ENCODE measurements at places on chromosomes 7 and 10. TPM values are rescaled to one million over a fixed set of nuclear protein-coding genes. Genes with fewer than 3 reads are reported as not detected.

Gene GIMAP7
- total RNA-seq: 70.8 TPM

- no peaks in the 10 kb centered on the region for H3K27me3 ChIP-seq
- H3K27ac ChIP-seq: no peak overlapping the region
- H3K4me3 ChIP-seq: no peak overlapping the region
- no peaks in the 10 kb centered on the region for H3K4me1 ChIP-seq
Observed at GRCh38 chr10:61744469-61744868, 81.7 kb downstream of the CABCOCO1 start.

Gene HYAL4
- not detected for total RNA-seq

Gene LRRC61
- total RNA-seq: 13.8 TPM

GRCh38 chr7:115844857-115845256 lies 185.7 kb downstream of the TFEC start:
- no peak for DNase-seq
- no peaks in the 10 kb centered on the region for H3K4me1 ChIP-seq
- H3K27me3 ChIP-seq: no peaks in the 10 kb centered on the region
- H3K27ac ChIP-seq: no peak overlapping the region

DNA sequence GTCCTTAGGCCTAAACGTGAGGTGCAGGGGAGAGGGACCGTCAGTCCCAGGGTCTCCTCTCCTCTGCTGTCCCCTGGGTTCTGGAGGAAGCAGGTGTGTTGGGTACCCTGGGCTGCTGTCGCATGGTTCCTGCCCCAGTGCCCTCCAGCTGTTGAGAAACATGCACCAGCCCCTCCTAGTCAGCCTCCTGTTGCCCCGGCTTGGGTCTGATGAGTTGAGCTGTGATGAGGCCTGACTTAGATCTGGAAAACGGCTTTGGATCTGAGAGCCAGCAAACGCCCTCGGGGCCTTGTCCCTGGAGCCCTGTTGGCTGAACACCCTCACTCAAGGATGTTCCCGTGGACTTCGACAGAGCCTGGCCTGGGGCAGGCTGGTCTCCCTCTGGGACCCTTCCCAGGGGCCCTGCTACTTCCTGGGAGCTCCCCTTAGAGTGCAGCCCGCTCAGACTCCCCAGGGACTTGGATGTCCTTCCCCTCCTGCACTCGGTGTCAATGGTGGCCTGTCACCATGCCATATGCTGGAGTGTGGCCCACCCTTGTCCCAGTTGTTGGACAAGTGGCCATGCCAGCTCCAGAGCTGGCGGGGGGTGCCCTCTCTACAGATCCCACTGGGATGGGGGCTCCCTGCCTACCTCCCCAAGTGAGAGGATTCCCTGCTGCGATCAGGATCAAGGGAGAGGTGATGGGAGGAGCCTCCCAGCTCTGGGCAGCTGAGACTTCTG lies 12.3 kb downstream of the ZNF316 start:
- no peaks in the 10 kb centered on the region for H3K27me3 ChIP-seq
- H3K4me3 ChIP-seq: no peak overlapping the region
- no peak for DNase-seq
- no peaks in the 10 kb centered on the region for H3K36me3 ChIP-seq
- H3K27ac ChIP-seq: no peak overlapping the region

DNA sequence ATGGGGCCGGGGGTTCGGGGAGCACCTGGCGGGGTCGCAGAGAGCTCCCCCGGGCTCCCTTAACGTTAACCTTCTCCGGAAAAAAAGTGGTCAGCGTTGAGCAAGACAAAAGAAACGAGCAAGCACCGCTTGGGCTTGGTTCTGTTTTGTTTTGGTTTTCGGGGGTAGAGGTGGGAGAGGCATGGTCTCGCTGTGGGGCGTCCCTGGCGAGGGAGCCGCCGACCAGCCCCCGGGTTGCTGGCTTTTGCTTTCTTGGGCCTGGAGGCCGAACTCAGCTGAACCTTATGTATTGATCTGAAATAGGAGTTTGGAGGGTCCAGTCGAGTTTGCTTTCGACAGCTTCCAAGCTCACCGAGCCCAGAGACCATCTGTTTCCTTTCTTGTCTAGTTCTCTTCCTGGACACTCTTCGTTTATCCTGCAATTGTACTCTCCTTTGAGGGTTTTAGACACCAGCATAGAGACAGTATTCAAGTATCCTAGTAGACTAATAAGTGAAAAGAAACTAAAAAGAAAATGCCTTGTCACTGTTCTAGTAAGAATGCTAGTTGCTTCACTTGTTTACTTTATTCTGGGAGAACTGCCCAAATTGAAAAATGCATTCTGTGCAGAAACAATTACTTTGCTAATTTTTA lies 980 bp downstream of the FHIP2A start:
- no peaks in the 10 kb centered on the region for H3K36me3 ChIP-seq
- H3K27me3 ChIP-seq: no peaks in the 10 kb centered on the region
- peak; percentile 27 for DNase-seq
- H3K27ac ChIP-seq: peak overlapping the region; percentile 98
- no peaks in the 10 kb centered on the region for H3K4me1 ChIP-seq

- H3K4me3 ChIP-seq: no peak overlapping the region
- no peaks in the 10 kb centered on the region for H3K36me3 ChIP-seq
- H3K27me3 ChIP-seq: no peaks in the 10 kb centered on the region
- H3K27ac ChIP-seq: no peak overlapping the region
Observed at GRCh38 chr7:141664450-141664849, 37.5 kb downstream of the DENND11 start.

- no peak overlapping the region for H3K27ac ChIP-seq
- H3K36me3 ChIP-seq: no peaks in the 10 kb centered on the region
- no peak for DNase-seq
- H3K4me3 ChIP-seq: no peak overlapping the region
Observed at GRCh38 chr10:72424561-72424960, 69.8 kb upstream of the DNAJB12 start.

DNA sequence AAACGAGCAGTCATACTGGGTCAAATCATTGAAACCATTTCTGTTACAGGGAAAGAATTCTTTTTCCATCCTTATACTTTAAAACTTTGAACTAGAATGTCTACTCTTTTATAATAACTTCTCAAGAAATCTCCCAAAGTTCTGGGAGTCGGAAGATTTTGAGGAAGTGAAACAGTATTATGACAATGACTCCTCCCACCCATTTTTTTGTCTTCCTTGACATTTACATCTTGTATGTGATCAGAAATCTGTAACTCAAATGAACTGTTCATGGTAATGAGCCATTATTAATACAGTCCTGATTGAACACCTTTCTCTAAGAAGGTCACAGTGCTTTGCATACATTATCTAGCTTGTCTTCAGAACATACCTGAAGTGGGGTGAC lies 227.4 kb downstream of the CELF2 start:
- H3K27ac ChIP-seq: no peak overlapping the region
- H3K4me3 ChIP-seq: no peak overlapping the region
- no peaks in the 10 kb centered on the region for H3K27me3 ChIP-seq
- no peak for DNase-seq

Gene FOXK1
- 11.8 TPM for total RNA-seq

DNA sequence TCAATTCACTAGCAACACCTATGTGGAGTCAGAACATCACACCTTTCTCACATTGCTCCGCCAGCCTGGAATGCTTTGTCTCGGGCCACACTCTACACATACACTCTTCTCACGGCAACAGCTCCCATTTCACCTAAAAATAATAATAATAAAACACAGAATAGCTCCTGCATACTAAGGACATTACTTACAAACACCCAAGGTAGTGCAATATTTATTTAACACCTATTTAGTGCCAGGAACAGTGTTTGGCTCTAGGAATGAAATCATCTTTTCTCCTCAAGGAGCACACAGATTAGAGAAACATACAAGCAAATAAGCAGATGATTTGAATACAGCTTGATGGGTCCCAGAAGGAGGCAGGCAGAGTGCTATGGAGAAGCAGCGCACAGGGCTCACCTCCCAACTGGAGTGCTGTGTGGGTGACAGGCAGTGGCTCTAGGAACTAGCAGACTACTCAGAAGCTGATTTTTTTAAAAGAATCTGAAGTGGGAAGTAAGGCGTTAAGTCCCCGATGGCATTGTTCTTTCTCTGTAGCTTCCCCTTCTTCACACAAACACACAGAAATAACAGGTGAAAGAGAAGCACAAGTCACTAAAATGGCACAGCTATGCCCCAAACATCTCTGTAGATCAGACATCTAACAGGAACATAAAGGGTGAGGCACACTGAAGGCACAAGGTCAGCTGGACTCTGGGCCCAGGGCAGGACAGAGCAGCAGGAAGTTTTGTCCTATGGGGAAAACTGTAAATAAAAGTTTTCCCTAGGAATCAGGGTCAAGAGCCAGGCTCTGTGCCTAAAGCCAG lies 16.7 kb downstream of the USP6NL start:
- H3K27me3 ChIP-seq: no peaks in the 10 kb centered on the region
- H3K27ac ChIP-seq: no peak overlapping the region
- H3K36me3 ChIP-seq: no peaks in the 10 kb centered on the region

Gene PPP1R9A
- 22.4 TPM for total RNA-seq

- H3K27me3 ChIP-seq: no peaks in the 10 kb centered on the region
- H3K4me1 ChIP-seq: no peaks in the 10 kb centered on the region
- DNase-seq: no peak
- no peaks in the 10 kb centered on the region for H3K36me3 ChIP-seq
Observed at GRCh38 chr7:107230334-107230733, 61.5 kb downstream of the HBP1 start.

- DNase-seq: no peak
- H3K4me1 ChIP-seq: no peaks in the 10 kb centered on the region
- no peak overlapping the region for H3K4me3 ChIP-seq
- H3K27me3 ChIP-seq: no peaks in the 10 kb centered on the region
- no peaks in the 10 kb centered on the region for H3K36me3 ChIP-seq
Observed at GRCh38 chr10:53569455-53569854, 796.9 kb upstream of the MBL2 start.

Gene FKBP6
- not detected for total RNA-seq

DNA sequence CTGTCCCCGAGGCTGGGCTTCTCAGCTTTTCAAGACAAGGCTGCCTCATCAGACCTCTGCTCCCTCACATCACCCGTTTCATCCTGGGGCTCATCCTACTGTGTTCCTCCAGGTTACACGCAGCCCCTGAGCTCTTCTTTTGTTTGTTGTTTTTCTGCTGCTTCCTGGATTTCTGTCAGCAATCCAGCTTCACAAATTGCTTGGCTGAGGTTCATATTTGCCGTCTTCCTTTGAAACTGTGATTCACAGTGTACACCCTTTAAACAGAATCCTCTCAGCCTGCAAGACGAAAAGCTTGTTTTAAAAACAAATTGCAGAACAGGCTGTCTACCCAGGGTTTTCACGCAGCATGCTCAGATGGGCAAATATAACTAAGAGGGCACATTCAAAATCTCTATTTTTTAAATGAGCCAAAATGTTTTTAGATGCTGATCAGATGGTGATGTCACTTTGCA lies 39.1 kb upstream of the PARD3 start:
- no peaks in the 10 kb centered on the region for H3K4me1 ChIP-seq
- peak overlapping the region; percentile 44 for H3K27ac ChIP-seq
- H3K27me3 ChIP-seq: no peaks in the 10 kb centered on the region
- peak; percentile 22 for DNase-seq

Gene CD36
- total RNA-seq: 6.2 TPM

DNA sequence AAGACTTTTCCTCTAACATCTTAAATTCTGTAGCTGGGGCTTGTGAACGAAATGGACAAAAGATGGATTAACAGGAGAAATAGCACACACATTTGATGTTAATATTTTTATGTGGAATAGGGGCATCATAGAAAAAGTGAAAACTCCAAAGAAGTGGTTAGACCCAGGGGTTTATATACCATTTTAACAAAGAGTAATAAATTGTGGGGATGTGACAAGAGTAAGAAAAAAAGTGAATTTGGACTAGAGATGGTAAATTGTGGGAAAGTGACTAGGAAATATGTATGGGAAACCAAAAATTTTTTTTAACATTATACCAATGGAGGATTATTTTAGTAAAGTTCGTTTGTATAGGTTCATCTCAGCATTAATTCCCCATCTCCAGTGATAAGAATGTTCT lies 8.2 kb downstream of the SLC39A12 start:
- H3K27me3 ChIP-seq: no peaks in the 10 kb centered on the region
- no peaks in the 10 kb centered on the region for H3K36me3 ChIP-seq
- DNase-seq: no peak
- no peaks in the 10 kb centered on the region for H3K4me1 ChIP-seq

GRCh38 chr7:48090095-48090805 lies 1.2 kb downstream of the UPP1 start:
- no peaks in the 10 kb centered on the region for H3K36me3 ChIP-seq
- DNase-seq: no peak
- peak overlapping the region; percentile 82 for H3K27ac ChIP-seq

Gene LIPK
- total RNA-seq: not detected

GRCh38 chr10:24120646-24121045 lies 88.3 kb upstream of the KIAA1217 start:
- no peaks in the 10 kb centered on the region for H3K4me1 ChIP-seq
- no peak overlapping the region for H3K4me3 ChIP-seq
- no peaks in the 10 kb centered on the region for H3K27me3 ChIP-seq
- H3K27ac ChIP-seq: no peak overlapping the region
- no peaks in the 10 kb centered on the region for H3K36me3 ChIP-seq

DNA sequence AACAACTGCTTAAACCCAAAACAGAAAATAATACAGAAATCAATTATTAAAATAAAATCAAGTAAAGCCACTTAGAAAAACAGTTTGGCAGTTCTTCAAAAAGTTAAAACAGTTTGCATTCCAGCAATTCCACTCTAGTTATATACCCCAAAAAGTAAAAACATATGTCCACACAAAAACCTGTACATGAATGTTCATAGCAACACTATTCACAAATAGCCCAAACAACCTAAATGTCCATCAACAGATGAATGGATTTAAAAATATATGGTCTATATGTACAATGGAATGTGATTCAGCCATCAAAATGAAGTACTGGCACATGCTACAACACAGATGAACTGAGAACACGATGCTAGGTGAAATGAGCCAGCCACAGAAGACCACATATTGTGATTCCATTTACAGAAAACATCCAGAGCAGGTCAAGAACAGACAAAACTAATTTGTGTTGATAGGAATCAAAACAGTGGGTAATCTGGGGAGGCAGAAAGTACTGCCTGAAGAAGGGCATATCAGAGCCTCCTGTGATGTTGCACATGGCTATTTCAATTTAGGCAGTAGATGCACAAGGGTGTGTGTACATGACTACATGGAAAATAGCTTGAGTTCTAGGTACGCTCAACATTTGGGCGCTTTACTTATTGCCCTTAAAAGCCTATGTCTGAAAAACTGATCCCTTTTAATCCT lies 66.3 kb downstream of the CYTH3 start:
- no peak for DNase-seq
- no peak overlapping the region for H3K27ac ChIP-seq
- no peaks in the 10 kb centered on the region for H3K27me3 ChIP-seq

DNA sequence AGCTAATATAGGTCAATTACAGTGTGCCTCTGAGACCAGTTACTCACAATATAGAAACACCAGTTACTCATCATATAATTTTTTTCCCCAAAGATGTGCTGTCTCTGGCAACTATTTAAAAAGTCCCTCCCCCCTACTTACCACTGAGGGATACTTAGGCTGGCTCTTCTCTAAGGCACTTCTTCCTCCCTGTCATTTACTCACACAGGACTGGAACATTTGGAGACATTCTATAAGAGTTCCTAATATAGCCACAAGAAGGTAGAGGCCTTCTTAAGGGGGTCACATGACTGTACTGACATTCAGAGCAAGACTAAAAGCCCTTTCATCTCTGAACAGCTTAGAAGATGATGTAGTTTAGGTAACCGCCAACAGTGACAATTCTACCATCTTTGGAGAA lies 44.4 kb upstream of the SLIT1 start:
- H3K27me3 ChIP-seq: no peaks in the 10 kb centered on the region
- no peak for DNase-seq
- H3K27ac ChIP-seq: no peak overlapping the region
- no peaks in the 10 kb centered on the region for H3K36me3 ChIP-seq
